ENCODE measurements at places on chromosomes 13 and 19. TPM values are rescaled to one million over a fixed set of nuclear protein-coding genes. Genes with fewer than 3 reads are reported as not detected.

The GPR18 gene
- total RNA-seq: 0.19 TPM

The TRMT1 gene
- total RNA-seq: 23.1 TPM

The CACNA1A gene
- total RNA-seq: 1.1 TPM

The ZNF432 gene
- total RNA-seq: 5.5 TPM

The KXD1 gene
- total RNA-seq: 72.5 TPM

The ZNF433 gene
- 4.5 TPM for total RNA-seq

The SIGLECL1 gene
- not detected for total RNA-seq

The SIGLEC9 gene
- total RNA-seq: 0.49 TPM

The PSG6 gene
- total RNA-seq: not detected

The CASP14 gene
- total RNA-seq: not detected

The WDR62 gene
- 4.8 TPM for total RNA-seq

The SSC5D gene
- total RNA-seq: 0.72 TPM

All from esophagus squamous epithelium (tissue), 5 donors.